IPS-NIHi11 (cell line): ENCODE measurements at places on chromosomes 2 and 18.

DNA sequence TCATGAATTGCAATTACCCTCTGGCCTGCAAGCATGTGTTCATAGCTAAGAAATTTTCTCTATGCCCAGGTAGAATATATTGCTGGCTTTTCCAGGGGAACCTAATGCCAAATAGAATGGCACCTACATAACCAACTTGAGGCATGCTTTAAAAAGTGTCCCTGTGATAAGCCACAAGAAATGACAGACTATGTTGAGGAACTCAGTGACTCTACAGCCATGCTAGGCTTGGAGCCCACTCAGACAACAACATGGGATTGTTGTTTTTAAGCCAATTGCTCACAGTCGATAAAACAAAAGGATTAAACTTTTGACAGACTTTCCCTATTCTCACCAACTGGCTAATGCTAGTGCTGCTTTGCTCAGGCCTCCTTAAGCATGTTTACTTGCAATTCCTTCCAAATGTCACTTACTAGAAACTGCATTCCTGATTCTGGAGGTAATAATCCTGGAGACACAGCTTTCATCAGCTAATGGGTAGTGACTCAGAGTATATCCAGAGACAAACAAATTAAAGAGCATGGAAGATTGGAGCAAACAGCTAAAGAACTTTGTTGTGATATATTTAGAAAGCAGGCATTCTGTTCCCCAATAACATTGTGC, 249.0 kb downstream of the SLC8A1 start:
- DNase-seq, result no peak

- DNase-seq, result no peak
These were observed 382.5 kb downstream of the CBLN2 start for GRCh38 chr18:72161691-72162090.

DNA sequence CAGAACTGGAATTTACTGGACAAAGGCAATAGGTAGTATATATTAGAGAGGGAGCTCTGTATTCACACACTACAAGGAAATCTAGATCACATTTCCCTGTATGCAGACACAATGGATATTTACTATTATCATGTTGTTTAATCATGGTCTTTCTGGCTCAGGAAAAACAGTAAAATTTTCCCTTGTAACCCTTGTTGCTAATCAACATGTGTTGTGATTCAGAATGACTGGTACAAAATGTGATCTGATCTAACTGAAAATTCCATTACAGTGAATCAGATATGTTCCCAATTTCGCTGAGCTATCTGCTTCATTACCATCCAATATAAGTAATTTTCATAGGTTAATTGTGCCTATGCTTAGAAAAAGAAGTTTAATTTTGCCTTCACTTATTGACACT, 1109.7 kb downstream of the LRP1B start:
- no peak for DNase-seq

- no peak for DNase-seq
These were observed 281.0 kb downstream of the AFF3 start for GRCh38 chr2:99861376-99861760.

DNA sequence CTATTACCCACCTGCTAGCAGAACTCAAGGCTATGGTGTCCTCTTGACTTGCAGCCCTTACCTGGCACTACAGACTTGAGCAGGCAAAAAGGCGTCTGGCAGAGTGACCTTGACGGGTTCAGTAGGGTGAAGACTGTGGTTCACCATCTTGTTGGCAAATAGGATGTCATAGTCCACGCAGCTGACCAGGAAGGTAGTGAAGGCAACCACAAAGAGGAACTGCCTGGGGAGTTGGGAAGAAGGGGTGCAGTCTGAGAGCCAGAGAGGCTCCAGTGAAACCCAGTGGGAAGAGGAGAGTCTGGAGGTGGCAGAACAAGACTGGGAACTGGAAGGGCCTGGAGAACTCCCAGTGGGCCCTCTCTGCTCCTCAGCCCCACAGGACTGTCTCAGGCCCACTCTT, 4.1 kb downstream of the ATG9A start:
- DNase-seq, result no peak

- DNase-seq, result peak; percentile 32
These were observed 179.7 kb downstream of the MREG start for GRCh38 chr2:215833531-215834162.

- no peak for DNase-seq
These were observed 8.1 kb downstream of the CYB5A start for GRCh38 chr18:74283646-74284045.

GRCh38 chr18:59994357-59994756, 94.6 kb downstream of the PMAIP1 start:
- DNase-seq, result peak; percentile 48

DNA sequence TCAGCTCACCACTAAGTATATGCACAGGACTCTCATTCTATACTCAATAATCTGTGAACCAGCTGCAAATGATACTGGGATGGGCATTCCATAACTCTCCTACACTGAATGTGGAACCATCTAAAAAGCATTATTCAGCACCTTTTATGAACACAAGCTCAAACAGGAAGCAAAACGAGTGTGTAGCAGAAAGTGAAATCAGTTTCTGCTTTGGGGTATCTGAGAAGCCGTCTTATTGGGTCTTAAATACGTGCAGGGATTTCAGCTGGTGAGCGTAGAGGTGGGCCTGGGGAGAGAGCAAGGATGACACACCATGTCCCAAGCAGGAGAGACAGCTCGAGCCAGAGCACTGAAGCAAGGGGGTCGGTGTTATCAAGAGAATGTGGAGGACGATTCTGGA, 120.0 kb upstream of the TTN start:
- DNase-seq, result no peak

- DNase-seq, result no peak
These were observed 54.4 kb downstream of the EPHA4 start for GRCh38 chr2:221517696-221518151.

DNA sequence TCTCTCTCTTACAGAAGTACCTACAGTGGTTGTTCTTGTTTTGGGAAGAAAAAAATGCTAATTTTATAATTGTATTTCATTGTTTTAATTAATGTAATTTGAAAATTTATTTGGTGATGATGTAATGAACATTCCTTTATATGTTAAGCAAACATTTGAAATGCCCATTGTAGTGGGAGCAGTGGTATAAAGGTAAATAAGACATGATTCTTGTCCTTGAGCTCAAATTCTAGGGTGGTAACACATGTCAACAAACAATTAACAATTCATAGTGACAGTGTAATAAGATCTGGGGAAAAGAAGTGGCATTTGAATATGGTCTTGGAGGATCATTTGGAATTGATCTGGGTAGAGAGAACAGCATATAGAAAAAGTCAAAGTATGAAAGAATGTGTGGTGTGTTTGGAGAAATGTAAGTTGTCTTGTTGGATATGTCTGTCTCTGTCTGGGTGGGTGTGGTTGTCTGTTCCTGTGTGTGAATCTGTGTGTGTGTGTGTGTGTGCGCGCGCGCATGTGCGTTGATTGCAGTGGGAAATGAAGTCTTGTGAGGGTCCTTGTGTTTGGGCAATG, 5.8 kb downstream of the PTPN4 start:
- no peak for DNase-seq

DNA sequence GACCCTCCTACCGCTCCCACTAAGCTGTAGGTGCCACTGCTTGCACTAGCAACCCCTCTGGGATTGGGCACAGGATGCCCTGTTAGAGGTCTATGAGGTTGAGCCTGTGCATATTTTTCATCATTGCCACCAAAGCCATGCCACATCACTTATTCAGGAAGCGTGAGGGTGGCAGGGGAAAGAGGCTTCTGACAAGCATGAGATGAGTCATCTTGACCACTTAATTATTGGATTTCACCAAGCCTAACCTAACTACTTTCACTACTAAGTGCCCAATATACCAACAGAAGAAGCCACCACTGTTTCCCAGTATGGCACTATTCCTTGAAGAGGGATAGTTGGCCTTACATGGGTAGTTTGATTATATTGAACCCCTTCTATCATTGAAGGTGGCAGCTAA, 181.3 kb upstream of the EPHA4 start:
- DNase-seq, result no peak

DNA sequence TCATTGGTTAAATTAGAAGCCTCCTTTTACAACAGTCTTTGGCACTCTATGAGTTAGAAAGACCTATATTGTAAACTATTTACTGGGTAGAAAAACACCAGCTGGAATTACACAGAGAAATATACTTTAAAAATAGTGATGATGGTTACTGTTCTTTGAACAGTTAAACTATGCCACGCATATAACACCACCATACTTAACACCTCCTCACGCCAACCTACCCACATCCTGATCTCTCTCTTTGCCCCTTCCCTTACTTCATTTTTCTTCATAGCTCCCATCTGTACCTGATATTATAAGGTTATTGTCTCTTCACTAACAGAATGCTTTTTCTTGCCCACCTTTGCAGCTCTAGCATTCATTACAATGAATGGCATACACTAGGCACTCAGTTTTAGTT, 173.8 kb downstream of the DPP4 start:
- DNase-seq, result no peak

DNA sequence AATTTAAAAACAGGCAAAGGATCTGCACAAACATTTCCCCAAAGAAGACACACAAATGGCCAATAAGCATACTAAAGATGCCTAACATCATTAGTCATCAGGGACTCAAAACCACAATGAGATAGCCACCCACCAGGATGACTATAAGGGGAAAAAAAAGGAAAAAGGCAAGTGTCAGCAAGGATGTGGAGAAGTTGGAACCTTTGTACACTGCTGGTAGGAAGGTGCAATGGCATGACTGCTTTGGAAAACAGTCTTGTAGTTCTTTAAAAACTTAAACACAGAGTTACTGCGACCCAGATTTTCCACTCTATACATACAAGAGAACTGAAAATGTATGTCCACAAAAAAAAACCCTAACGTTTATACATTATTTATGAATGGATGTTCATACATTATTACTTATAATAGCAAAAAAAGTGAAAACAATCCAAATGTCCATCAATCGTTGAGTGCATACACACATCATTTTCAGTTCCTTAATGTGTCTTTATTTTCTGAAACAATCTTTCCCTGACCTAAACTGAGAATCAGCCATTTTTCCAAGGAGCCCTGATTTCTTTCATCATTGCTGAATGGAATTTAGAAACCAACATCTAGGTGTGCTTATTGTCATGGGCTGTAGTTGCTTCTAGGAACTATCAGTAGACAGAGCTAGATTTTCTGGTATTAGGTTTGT, 64.7 kb upstream of the TLK1 start:
- no peak for DNase-seq

DNA sequence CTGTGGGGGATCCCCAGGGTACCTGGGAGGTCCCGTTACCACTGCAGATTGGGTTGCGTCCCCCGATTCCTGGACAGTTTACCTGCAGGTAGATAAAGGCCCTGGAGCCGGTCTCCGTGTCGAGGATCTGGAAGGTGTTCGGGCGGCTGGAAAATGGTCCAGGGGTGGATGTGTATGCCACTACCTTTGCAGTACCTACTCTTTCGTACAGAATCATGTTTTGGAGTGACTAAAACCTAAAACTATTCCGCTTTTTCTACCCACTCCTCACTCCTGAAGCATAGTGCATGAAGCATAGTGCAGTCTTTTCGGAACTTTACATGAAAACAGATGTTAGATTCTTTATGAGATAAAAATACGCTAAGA, 418 bp downstream of the WDR75 start:
- no peak for DNase-seq

DNA sequence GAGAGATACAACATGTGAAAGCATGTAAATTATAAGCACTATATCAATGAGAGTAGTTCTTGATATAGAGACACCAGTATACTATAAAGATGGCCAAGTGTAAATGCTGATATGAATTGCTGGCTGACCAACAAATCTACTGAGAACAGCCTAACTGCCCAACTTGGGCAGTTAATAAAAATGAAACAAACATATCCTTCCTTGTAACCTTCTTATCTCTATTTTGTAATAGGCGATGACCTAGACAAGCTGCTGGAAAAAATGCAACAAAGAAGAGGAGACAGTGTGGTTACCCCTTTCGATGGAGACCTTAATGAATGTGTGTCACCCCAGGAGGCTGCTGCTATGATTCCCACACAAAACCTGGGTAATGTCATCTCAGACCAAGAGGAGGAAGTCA, 148.7 kb downstream of the ESCO1 start:
- DNase-seq, result no peak

DNA sequence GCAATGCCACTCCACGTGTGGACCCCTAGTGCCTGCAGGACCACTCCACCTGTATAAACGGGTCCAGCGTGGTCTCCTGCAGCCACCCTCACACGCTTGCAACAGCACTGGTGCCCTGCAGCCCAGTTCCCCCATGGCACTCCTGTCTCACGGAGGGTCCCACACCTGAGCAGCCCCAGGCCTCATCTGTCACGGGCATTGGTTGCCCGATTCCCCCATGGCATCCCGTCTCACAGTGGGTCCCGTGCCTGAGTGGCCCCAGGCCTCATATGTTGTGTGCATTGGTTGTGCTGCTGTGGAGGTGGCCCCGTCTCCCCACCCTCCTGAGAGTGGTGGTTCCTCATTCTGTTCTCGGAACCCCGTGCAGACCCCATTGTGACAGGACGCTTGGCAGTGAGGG, 43.4 kb downstream of the CTDP1 start:
- DNase-seq, result no peak

GRCh38 chr2:185787227-185788145, 48.9 kb downstream of the FSIP2 start:
- no peak for DNase-seq

DNA sequence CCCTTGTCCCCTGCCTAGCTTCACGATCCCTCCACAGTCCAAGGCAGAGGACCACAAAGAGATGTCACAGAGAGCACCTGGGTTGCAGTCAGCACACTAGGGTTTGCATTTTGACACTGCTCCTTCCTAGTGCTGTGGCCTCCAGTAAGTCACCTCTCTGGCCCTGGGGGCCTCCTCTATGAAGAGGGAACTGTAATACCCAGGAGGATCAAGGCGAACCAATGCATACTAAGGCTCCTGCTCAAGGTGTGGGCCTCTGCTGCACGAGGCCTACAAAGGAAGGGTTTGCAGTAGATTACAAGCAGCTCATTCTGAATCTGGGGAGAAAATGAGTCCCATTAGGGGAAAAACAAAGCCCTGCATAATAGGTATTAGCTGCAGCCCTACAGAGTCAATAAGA, 72.3 kb upstream of the FZD7 start:
- DNase-seq, result no peak

- DNase-seq, result no peak
These were observed 145.2 kb upstream of the COPS8 start for GRCh38 chr2:236940497-236940896.

- peak; percentile 67 for DNase-seq
These were observed 188.2 kb downstream of the BCL2 start for GRCh38 chr18:63131106-63131958.

GRCh38 chr2:36538335-36538734, 59.6 kb downstream of the FEZ2 start:
- no peak for DNase-seq

GRCh38 chr2:19807346-19807745, 94.4 kb downstream of the TTC32 start:
- DNase-seq, result no peak

GRCh38 chr18:32803568-32803967, 30.7 kb upstream of the KLHL14 start:
- DNase-seq, result no peak

- DNase-seq, result peak; percentile 81
These were observed 59.9 kb downstream of the SUMO1 start for GRCh38 chr2:202178346-202178958.

DNA sequence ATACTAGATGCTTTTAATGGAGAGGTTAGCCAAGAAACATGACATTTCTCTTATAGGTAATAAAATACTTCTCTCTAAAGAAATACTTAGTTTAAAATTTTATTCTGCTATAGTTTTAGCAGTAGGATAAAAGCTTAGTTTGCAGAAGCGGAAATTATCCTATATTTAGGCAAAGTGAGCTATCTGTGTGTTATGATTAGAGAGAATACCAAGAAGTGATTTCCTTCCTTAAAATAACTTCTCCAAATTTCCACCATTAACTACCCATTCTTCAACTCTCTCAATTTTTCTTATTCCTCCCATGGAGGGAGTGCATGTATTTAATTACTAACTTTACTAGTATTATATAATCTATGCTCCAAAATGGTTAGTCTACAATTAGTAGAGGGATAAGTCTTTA, 15.8 kb upstream of the IL1RL1 start:
- DNase-seq, result no peak
